Memory B cell (primary cell): ENCODE measurements at places on chromosomes 13 and 19.

DNA sequence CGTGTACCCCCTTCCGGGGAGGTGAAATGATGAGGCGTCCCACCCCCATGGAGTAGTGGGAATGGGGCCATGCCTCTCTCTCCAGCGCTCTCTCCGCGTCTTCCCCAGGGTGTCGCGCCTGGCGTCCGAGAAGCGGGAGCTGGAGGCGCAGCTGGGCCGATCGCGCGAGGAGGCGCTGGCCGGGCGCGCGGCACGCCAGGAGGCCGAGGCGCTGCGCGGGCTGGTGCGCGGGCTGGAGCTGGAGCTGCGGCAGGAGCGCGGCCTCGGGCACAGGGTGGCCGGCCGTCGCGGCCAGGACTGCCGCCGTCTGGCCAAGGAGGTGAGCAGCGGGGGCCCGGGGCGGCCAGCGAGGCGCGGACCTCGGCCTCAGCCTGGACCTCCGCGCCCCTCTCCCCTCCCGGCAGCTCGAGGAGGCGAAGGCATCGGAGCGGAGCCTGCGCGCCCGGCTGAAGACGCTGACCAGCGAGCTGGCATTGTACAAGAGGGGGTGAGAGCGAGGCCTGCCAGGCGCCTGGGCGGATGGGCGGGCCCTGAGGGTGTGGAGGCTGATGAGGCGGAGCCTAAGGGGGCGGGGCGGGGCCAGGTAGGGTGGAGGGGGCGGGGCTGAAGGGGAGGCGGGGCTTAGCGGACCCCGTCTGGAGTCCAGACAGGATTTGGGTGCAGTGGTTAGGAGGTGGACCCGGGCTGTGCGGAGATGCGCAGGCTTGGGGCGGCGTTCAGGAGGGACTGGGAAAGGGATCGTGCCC is 7.7 kb downstream of the PGLYRP1 start:
- DNase-seq: peak; percentile 45

DNA sequence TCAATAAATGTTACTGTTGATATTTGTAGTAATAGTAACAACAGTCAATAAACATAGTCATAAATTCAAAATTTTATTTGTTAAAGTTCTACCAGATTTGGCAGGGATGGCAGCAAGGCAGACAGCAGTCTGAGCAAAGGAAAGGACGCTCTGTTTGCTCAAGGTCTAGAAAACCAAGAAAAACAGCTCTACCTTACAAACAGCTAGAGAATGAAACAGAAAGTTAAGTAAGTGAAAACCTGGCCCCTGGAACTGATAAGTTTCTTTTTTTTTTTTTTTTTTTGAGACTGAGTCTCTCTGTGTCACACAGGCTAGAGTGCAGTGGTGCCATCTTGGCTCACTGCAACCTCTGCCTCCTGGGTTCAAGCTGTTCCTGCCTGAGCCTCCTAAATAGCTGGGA is 27.9 kb downstream of the ENOX1 start:
- DNase-seq: no peak

DNA sequence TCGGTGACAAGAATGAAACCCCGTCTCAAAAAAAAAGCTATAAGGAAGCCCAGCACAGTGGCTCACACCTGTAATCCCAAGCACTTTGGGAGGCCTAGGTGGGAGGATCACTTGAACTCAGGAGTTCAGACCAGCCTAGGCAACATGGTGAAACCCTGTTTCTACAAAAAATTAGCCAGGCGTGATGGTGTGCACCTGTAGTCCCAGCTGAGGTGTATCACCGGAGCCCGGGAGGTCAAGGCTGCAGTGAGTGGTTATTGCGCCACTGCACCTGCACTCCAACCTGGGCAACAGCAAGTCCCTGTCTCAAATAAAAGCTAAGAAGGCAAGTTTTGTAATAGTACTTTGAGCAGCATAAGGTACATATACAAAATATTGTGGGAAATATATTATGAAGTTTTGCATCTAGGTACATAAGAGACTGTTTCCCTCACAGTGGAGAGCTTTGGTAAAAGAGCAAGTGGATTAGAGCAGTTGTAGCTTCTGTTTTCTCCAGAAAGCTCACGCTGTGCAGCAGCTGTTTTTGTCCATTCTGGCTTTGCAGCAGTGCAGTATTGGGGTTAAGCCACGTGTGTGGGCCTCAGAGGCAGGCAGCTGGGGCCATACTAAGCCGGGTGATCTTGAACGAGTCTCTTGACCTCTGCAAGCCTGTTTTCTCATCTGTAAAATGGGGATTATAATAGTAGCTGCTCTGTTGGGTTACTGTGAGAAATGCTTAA is 35.4 kb downstream of the ARHGAP35 start:
- DNase-seq: no peak

DNA sequence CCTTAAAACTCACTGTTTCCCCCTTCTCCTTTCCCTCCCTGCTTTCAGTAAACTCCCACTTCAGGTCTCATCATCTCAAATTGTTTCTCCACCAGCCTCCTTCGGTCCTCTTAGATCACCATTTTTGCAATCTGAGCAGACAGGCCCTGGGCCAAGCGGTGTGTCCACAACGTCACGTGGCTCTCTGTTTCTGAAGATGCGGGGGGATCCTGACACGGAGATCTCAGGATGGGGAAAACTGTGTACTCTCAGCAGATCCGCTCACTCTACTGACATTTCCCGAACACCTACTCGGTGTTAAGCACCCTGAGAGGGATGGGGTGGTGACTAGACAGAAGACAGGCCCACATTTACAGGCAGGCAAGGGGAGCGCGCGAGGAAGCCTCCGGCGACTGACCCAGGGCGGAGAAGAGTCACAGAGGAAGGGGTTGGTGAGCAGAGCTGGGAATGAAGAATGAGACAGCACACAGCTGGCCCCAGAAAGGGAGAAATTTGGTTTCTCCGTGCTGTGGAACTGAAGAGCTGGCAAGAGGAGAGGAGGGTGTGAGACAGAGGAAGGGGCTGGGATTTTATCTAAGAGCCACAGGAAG is 38.8 kb downstream of the SERP2 start:
- no peak for DNase-seq

DNA sequence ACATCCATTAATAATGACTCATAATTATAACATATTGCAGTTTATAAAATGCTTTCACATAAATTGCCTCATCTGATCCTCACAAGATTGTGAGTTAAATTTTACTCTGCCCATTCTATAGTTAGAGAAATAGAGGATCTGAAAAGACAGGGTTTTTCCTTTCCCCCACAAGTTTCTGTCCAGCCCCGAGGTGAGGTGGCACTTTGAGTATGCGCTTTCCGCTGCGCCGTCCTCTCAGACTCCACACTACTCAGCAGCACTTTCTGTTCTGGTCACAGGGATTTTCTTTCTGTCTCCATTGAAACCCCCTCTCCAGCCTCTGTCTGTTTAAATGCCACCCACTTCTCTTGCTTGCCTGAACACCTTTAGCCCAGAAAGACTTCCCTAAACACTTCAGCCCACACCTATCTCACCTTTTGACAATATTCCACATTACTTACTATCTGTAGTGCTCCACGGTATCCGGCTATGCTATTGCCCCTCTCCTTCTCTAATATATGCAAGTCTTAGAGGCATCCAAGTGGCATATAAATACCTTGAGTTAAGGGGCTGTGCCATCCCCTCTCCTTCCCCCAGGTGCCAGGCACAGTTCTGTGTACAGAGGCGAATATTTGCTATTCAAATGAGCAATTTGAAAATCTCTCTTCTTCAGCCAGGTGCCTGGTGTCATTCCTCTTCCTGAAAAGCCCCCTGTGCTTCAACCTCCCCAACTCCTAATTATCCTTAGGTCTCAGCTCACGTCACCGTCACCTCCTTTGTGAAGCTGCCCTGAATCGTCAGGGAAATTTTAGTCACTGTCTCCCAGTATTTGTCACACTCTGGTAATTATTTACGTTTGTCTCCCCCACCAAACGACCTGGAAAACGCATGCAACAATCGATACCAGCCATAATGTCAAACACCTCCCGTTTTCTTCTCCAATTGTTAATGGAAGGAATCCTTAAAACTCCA is 268.7 kb downstream of the NHLRC3 start:
- no peak for DNase-seq

GRCh38 chr13:46097015-46097414 is 7.8 kb downstream of the CPB2 start:
- DNase-seq: no peak

GRCh38 chr19:38583219-38583984 is 34.4 kb downstream of the MAP4K1 start:
- DNase-seq: no peak
